Naive thymus-derived CD8-positive, alpha-beta T cell (primary cell): ENCODE measurements at places on chromosomes 6 and 20.

GRCh38 chr20:2879146-2879545, 5.9 kb downstream of the PTPRA start:
- DNase-seq = no peak

DNA sequence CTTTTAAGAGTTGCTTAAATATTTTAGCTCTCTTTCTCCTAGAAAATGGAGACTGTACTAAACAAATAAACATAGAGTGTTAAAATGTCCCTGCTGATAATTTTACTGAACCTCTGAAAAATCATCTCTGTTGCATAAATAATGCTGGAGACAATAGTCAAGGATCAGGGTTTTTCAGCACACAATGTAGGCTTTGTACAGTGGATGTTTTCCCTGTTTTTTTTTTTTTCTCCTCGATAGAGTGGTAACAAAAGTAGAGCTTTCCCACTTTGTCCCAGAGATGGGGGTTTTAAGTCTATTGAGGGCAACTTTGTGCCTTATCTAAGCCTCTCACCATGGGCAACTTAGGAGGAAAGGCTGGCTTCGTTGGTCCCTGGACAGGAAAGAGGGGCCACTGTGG, 222.6 kb upstream of the HDDC2 start:
- no peak for DNase-seq

GRCh38 chr20:44711237-44711636, 3.9 kb upstream of the CCN5 start:
- DNase-seq = no peak

- DNase-seq = no peak
Measured at GRCh38 chr20:47544852-47545251, 43.2 kb downstream of the NCOA3 start.

GRCh38 chr6:24584382-24584720, 61.6 kb downstream of the KIAA0319 start:
- no peak for DNase-seq

DNA sequence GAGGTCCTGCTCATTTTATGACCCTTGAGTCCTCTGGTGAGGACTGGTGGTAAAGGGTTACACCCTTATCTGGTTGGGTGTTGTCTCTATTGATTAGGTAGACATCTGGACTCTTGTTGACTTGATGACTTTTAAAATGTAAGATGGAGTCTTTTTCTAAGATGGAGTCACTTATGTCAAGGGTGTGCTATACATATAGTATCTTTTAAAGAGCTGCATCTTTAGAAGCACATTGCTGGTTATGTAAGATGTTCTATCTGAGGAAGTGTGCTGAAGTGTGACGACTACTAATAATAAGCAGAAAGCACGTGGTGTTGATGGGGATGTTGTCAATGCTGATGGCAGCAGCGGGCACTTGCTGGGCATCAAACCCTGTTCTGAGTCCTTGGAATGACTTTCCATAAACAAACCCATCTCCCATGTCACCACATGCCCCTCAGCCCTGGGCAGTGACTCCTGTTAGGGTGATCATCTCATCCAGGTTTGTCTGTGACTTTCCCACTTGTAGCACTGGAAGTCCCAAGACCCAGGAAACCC, 229.6 kb downstream of the EYA2 start:
- no peak for DNase-seq

DNA sequence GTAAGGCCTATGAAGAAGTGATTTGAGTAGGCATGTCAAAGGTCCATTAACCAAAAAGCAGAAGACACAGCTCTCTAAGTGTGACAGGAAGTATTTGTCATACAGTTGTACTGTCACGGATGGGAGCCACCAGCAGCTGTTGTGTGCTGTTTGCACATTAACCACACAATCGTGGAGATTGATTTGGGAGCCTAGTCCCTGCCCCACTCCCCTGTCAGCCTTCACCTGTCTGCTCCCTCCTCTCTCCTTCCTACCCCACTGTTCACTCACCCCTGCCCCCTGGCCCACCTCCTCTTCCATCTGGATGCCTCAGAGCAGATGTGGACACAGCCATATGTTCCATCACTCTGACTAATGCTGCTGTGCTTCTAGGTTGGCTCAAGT, 124.7 kb upstream of the SPACA1 start:
- no peak for DNase-seq

DNA sequence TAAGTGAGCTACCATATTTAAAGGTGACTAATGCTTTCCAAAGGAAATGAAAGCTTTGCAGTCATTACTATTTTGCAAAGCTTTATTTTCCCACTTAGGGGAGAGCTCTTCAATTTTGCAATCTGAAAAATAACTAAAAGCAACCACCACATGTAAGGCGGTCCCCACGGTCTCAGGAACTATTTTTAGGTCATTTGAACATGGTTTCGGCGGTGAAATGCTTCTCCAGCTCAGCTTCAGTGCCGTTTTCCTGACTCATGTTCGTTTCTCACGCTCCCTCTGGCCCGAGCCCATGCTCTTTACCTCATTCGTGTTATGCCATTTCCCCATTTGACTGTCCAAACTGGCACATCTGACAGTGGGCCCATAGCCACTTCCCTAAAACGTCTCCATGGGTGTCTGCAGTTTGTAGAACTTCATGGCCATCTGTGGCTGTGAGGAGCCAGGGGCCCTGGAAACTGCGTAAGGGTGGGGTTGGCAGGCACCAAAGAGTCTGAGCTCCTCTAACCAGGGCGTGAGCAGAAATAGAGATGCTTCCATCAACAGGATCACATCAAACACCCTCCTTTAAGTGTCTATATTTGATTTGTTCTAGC, 46.5 kb downstream of the ADTRP start:
- DNase-seq = no peak

GRCh38 chr6:137903933-137904821, 37.1 kb downstream of the TNFAIP3 start:
- no peak for DNase-seq

GRCh38 chr6:99422912-99423311, 2.2 kb downstream of the PNISR start:
- no peak for DNase-seq

- DNase-seq = no peak
Measured at GRCh38 chr20:24877652-24878051, 71.4 kb upstream of the CST7 start.

DNA sequence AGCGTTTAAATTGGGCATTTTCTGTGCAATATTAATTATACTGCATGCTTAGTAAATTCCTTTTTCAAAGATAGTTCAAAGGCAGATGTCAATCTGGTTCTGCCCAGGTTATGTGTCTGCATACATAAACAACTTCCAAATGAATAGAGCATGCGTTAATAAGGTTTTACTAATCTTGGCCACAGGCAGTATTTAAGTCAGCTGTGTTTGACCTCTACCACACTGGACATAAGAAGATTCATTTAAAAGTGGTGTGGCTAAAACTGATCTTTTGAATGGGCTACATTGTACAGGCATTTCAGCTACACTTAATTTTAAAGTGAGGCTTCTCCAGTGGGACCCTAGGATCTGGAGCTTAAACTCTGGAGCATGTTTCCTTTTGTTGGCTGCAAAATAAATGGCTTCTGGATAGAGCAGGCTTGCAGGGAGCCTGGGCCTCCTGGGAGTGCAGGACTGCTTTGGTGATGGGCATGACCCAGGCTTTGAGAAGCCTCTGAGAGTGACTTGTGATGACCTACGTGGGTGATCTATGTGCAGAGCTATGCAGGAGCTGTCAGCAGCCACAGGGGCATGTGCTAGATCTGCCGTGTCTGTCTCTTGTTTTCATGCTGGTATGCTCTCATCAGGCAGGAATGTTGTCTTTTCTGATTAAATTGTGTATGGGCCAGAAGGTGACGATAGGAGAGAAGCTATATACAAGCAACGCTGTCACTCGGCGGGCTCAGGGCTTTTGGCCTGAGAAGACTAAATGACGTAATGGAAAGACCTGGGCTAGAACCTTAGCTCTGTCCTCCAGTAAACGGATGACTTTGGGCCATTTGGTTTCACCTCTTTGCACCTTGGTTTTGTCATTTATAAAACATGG, 331.2 kb downstream of the QKI start:
- no peak for DNase-seq

DNA sequence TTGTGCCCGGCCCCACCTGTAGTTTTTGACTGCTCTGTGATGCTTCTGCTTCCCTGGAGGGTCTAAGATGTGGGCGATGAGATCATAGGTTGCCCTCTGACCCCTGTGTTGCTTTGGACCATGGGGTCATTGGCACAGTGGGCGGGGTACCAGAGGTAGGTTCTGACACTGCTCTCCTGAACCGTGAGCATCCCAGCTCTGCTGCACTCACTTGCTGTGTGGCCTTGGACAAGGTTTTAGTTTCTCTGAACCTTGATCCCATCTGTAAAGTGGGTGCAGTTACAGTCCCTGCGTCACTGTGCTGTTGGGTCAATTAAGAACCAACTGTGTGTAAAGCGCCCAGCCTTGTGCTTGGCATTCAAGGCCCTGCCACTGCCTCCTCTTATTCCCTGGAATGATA, 30.9 kb downstream of the SRC start:
- no peak for DNase-seq

DNA sequence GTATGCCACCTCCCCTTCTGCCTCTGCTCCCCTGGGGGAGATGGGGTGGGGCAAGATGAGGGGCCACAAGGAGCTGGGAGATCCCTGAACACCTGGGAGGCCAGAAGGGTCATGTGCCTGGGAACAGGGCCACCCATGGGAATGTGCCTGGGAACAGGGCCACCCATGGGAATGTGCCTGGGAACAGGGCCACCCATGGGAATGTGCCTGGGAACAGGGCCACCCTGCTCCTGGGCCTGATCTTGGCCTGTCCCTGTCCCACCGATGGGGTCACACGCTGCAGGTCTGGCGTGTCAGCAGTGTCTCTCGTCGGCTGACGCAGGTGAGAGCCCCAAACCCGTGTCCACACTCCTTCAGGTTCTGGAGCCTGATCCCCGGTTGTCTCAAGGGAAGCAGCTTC, 4.4 kb downstream of the RGS19 start:
- DNase-seq = no peak

DNA sequence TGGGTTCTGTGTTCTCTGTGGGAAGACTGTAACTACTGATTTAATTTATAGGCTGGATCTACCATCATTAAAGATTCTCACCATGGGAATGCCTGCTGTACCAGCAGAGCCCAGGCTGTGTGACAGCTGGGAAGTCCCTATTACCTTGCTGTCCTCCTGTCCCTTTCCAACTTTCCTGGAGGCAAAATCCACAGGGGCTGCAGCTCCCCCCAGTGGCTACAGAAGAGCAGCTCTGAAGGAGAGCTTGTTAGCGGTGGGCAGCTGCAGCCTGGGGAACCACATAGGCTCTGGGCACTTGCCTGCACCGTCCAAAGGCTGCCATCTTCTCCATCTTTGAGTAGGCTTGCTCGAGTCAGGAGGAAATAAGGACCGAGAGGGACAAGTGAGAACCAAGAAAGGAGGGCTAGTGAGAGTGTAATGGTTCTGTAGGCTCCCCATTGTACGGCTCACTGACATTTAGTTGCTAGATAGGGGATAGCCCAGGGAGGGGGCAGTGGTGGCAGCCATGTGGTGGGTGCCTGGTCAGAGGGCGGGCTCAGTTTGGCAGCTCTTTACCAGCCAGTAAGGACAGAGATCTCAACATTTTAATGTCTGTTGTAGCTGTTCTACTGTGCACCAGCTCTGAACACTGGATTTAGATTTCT, 155.1 kb upstream of the MLIP start:
- DNase-seq = no peak

GRCh38 chr6:55379895-55380294, 52.6 kb downstream of the GFRAL start:
- DNase-seq = no peak

- DNase-seq = no peak
Measured at GRCh38 chr20:859751-860231, 26.3 kb downstream of the FAM110A start.

GRCh38 chr6:93420163-93420795, 920 bp upstream of the EPHA7 start:
- no peak for DNase-seq

DNA sequence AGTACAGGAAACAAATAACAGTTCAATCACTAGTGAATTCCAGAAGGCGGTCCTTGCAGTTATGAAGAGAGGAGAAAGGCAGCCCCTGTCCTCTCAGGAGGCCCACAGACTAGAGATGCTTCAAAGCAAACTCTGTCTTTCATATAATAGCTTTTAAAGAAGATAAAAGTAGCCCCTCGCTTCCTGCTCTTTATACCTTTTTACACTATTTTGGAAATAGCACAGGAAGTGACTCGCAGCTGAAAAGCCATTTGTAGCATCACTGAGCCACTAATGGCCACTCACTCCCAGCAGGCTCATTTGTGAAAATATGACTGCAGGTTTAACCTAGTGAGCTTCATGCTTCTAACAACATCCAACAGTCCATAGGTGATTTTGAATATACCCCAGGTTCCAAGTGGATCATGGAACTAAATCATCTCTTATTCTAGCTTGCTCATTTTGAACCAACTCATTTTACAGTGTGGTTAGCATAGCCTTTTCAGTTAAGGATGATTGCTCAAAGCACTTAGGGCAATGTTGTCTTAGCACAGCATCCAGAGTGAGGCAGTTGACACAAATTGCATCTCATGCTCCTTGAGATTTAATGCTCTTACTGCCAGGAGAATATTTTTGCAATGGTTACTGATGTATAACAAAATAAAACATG, 136.0 kb upstream of the NRSN1 start:
- no peak for DNase-seq

GRCh38 chr20:17753516-17753915, 53.8 kb downstream of the BANF2 start:
- no peak for DNase-seq

- no peak for DNase-seq
Measured at GRCh38 chr6:108403236-108403635, 108.4 kb downstream of the AFG1L start.

- no peak for DNase-seq
Measured at GRCh38 chr20:10921491-10922010, 247.8 kb upstream of the JAG1 start.

DNA sequence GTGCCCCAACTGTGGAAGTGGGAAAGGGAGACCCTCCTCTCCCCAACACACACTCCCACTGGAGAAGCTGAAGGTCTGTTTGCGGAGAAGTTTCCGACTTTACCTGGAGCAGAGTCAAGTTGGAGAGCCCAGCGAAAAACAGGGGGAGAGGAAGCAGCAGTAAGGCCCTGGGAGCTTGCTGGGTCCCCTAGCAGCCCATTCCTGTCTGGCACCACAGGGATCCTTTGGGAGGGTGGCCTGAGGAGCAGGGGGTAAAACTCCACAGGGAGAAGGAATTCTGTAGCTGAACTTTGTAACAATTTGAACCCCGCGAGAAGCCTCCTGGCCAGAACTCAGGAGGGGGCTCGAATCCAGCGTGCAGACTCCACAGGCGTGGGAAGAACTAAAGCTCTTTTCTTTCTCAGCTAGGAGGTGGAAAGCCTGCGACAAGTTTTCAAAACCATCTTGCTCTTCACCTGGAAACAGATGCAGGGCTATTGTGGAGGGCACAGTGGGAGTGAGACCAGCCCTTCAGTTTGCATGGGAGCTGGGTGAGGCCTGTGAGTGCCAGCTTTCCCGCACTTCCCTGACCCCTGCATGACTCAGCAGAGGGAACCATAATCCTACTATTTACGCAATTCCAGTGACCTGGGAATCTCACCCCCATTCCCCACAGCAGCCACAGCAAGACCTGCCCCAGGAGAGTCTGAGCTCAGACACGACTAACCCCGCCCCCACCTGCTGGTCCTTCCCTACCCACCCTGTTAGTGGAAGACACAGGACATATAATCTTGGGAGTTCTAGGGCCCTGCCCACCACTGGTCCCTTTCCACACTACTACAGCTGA, 25.8 kb downstream of the SERPINB9 start:
- no peak for DNase-seq
